Esophagus mucosa (tissue), 1 donor: ENCODE measurements at places on chromosomes 16 and 17. TPM values are rescaled to one million over a fixed set of nuclear protein-coding genes. Genes with fewer than 3 reads are reported as not detected.

Gene CD300LD
- total RNA-seq: not detected

DNA sequence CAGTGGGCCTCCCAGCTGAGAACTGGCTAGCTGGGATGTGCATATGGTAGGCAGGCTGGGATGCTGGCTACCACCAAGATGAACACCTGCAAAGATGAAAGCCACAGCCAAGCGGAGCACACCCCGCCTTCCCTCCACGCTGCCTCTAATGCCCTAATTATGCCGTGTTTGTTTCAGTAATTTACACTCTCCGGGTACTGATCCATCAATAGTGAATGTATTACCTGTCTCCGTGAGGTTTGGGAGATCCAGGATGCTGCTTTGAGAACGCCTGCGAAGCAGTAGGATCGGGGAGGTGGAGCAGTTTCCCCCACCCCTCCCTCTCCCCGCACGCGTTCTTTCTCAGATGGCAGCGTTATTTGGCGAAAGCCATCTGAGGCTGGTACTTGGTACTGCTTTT lies 28.9 kb upstream of the GSE1 start:
- ATAC-seq: no peak

Gene SKAP1
- 0.68 TPM for total RNA-seq

GRCh38 chr16:12392585-12393091 lies 411.0 kb downstream of the CPPED1 start:
- no peak for ATAC-seq

Gene CRHR1
- 0.40 TPM for total RNA-seq

DNA sequence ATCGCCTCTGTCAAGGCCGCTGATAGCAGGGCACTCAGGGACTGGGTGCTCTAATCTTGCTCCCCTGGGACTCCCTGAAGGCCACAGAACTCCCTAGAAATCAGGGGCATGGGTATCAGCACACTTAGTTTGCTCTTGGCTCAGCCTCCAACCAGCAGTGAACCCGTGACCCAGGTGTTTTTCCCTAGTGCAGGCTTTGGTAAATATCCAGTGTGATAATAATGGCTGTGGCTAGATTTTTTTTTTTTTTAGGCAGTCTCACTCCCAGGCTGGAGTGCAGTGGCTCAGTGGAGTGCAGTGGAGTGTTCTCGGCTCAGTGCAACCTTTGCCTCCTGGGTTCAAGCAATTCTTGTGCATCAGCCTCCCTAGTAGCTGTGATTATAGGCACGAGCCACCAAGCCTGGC lies 10.3 kb downstream of the NUPR1 start:
- no peak for ATAC-seq

DNA sequence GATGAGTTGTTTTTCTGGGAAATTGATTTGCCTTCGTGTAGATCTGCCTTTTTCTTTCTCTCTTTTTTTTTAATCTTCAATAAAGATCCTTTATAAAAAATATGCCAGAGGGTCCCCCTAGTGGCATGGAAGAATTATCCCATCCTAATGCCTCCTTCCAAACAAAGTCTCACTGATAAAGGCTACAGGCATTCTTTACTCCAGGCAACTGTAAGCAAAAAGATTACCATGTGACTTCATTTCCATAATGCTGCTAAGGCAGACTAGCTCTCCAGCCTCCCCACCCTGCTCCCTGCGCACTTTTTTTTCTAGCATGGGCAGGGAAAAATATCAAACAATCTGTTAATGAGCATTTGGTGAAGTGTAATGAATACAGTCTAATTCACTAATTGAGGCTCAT lies 220.2 kb upstream of the CDH8 start:
- ATAC-seq: no peak

Gene ANKRD13B
- 2.7 TPM for total RNA-seq

Gene CPSF4L
- total RNA-seq: not detected

- ATAC-seq: no peak
Observed at GRCh38 chr16:83116274-83116892, 489.6 kb downstream of the CDH13 start.

Gene KRTAP1-5
- total RNA-seq: not detected

Gene PRSS53
- 0.48 TPM for total RNA-seq

- peak; percentile 57 for ATAC-seq
Observed at GRCh38 chr17:75288770-75289114, 491 bp downstream of the SLC25A19 start.

GRCh38 chr17:67999291-67999911 lies 3.1 kb upstream of the C17orf58 start:
- ATAC-seq: peak; percentile 36

GRCh38 chr17:52235516-52235915 lies 77.0 kb upstream of the CA10 start:
- no peak for ATAC-seq

GRCh38 chr17:30990458-30990857 lies 19.6 kb downstream of the RNF135 start:
- ATAC-seq: no peak

Gene TEX2
- 20.2 TPM for total RNA-seq

Gene CES1
- 2.0 TPM for total RNA-seq

Gene FBXW10
- total RNA-seq: 0.16 TPM

Gene HID1
- total RNA-seq: 3.1 TPM

GRCh38 chr16:56675685-56676210 lies 6.1 kb downstream of the MT1H start:
- no peak for ATAC-seq

DNA sequence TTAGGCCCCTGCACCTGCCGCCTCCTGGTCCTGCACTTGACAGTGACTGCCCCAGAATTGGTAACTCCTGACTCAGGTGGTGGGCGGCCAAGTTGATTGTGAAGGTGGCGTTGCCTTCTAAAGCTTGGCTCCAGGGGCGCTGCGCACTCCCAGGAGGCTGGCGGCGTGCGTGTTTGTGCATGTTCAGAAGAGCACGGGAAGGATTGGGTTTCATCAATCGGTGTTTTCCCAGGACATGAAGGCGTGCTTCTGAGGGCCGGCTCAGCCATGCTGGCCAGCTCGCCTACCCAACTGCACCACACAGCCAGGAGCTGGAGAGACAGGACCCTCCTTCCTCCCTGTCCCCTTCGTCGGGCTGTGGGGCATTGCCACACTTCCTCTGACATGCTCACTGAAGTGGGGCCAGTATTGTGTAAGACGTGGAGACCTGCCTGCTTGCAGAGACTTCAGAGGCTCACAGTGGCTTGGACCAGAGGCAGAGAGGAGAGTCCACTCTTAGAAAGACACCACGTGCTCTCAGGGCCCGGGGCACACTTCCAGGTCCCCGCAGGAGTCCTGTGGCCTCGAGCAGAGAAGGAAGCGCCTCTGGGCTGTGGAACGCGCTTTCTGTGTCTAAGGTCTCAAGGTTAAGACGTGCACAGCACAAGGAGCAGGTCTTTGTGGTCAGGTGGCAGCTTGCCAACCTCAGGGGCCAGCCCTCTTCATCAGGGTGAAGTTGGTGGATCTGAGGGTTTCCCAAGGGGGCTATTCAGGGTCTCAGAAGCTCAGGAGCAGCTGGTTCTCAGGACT lies 2.8 kb downstream of the RAB40C start:
- ATAC-seq: peak; percentile 28

DNA sequence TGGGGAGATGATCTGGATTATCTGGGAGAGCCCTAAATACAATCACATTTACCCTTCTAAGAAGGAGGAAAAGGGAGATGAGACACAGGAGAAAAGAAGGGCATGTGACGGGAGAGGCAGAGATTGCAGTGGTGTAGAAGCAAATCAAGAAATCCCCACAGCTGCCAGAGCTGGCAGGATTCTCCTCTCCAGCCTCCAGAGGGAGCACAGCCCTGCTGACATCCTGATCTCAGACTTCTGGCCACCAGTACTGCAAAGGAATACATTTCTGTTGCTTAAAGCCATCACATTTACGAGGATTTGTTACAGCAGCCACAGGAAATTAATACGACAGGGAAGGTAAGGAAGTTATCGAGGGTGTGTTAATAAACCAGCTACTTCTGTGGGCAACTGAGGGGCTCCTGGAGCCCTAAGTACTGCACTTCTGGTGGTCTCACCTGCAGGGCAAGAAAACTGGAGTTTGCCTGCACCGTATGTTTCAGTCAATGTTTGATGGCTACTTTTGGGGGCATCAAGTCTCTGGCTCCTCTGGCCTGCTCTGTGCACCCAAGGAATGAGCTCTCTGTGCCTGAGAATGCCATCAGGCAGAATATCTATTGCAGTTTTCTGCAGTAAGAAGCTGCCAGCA lies 22.9 kb upstream of the CDH13 start:
- ATAC-seq: peak; percentile 46

GRCh38 chr17:79372470-79373238 lies 238.2 kb downstream of the RBFOX3 start:
- ATAC-seq: no peak

DNA sequence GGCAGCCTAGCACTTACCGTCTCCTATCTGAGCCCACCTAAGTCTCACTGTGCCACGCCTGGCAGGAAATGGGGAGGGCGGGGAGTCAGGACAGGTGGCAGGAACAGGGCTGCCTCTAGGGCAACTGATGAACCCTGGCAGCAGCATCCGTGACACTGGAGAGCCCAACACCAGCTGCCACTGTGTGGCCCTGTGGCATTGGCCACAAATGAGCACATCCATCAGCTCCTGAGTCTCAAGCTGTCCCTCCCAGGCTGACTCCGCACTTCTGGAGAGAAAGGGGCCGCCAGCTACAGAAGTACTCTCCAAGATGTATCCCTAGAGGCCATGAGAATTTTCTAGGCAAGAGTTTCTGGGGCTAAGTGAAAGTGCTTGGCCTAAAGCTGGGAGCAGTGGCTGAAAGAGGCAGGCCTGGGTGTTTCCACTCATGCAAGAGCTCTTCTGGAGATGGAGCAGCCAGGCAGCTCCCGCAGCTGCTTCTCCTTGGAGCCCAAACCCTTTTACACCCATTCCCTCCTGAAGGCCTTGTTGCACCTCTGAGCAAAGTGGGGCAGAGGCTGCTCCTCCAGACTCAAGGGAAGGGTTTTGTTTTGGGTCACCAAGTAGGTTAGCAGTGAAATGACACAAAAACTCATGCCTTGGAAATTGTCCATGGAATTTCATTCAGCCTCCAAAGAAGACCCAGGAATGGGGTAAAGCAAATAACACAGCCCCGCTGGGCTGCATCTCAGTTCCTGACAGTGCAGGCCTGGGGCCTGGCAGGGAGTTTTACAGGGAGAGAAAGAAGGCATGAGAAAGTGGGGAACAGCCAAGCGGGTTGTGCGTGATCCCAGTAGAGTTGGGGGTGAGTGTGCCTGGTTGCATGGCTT lies 25.8 kb downstream of the PEMT start:
- ATAC-seq: no peak

Gene RBFOX1
- total RNA-seq: not detected

Gene CACNA1G
- total RNA-seq: 0.08 TPM

DNA sequence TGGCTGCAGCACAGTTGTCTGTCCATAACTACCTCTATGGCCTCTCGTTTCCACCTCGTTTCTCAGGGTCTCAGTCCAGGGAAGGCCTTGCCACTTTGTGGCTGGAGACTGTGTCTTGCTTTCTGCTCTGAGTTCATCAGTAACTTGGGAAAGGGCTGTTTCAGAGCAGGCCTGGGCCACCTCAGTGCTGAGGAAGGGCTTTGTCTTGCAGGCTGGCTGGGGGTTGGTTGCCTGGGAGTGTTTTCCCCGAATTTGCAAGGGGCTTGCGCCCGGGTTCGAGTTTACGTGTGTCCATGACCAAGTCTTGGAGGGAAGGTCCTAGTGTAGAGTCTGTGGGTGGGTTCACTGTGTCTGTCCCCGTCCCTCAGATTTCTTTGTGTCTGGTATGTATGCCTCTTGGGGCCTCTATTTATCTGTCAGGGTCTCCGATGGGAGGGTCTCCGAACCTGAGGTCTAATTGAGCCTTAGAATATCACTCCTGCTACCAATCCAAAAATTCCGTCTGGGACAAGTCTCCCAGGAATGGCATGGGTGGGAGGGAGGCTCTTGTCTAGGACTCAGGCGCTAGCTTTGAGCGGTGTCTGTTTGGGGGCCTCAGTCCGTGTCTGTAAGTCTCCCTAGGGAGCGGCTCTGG lies 594 bp upstream of the TGFB1I1 start:
- no peak for ATAC-seq
